ENCODE measurements at places on chromosomes 7 and 10.

DNA sequence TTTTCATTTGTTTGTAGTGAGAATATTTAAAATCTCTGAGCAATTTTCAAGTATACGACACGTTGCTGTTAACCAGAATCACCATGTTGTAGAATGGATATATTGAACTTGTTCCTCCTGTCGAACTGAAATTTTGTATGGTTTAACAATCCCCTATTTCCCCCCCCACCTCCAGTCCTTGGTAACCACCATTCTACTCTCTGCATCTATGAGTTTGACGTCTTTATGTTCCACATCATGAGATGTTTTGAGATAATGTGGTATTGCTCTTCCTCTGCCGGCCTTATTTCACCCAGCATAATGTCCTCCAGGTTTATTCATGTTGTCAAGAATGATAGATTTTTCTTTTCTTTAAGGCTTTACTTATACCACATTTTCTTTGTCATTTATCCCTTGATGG is 17.4 kb upstream of the PRKCQ start:
- H3K4me1 ChIP-seq, result peaks cover 58% of the 10 kb centered on the region
- no peaks in the 10 kb centered on the region for H3K27me3 ChIP-seq
- H3K27ac ChIP-seq, result peak overlapping the region; percentile 25
- H3K4me3 ChIP-seq, result peak overlapping the region; percentile 9

DNA sequence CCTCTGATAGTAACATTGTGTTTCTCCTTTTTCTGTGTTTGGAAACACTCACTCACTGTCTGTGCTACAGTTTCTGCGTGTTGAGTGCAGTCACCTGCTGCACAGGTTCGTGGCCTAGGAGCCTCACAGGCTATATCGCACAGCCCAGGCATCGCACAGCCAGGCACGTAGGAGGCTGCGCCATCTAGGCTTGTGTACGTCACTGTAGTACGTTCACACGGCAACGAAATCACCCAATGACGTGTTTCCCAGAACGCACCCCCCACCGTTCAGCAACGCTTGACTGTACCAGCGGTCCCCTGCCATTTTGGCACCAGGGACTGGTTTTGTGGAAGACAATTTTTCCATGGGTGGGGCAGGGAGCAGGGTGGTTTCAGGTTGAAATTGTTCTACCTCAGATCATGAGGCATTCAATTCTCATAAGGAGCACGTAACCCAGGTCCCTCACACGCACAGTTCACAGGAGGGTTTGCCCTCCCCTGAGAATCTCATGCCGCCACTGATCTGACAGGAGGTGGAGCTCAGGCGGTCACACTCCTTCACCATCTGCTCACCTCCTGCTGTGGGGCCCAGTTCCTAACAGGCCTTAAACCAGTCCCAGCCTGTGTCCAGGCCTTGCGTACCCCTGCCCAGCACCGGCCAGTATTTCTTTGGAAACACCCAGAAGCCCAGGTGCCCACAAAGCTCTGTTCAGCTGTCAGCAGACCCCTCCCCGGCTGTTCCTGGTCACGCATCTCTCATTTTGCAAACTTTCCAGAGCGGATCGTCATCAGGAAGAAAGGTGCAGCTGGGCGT is 23.2 kb upstream of the PRKAR1B start:
- ATAC-seq, result no peak
- no peaks in the 10 kb centered on the region for H3K4me1 ChIP-seq
- H3K4me3 ChIP-seq, result no peak overlapping the region
- no peaks in the 10 kb centered on the region for H3K27me3 ChIP-seq
- peaks cover 21% of the 10 kb centered on the region for H3K36me3 ChIP-seq
- no peak overlapping the region for H3K27ac ChIP-seq

DNA sequence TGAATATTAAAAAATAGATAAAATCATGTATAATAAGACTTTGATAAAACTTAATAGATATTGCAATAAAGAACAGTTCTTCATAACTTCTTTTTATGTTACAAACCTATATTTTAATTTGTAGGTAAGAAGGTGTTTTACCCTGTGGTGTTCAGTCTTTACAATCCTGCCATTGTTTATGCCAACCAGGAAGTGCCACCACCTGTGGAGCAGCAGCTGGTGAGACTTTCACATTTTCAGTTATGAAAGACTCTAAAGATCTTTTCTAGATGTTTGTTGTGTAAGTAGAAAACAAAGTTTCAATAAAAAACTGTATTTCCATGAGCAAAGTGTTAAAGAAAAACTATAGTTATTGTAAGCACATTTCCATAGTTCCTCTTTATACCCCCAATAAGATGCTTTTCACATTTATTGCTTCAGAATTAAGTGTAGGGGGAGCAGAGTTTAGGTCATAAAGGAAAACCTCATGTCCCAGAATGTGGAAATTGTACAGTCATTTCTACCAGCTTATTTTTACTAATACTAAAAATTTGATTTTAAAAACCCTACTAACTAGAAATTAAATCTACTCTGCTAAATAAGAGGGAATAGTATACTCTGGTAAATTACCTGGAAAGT is 28.7 kb downstream of the CSGALNACT2 start:
- H3K27me3 ChIP-seq, result no peaks in the 10 kb centered on the region
- peaks cover 14% of the 10 kb centered on the region for H3K4me1 ChIP-seq
- no peak overlapping the region for H3K4me3 ChIP-seq
- H3K27ac ChIP-seq, result peak overlapping the region; percentile 48
- peaks cover 84% of the 10 kb centered on the region for H3K36me3 ChIP-seq

GRCh38 chr7:97351488-97351887 is 234.0 kb downstream of the SDHAF3 start:
- no peaks in the 10 kb centered on the region for H3K36me3 ChIP-seq
- no peaks in the 10 kb centered on the region for H3K4me1 ChIP-seq
- no peak for ATAC-seq

GRCh38 chr10:124233546-124234138 is 140.2 kb upstream of the CHST15 start:
- no peak for ATAC-seq
- no peak overlapping the region for H3K4me3 ChIP-seq
- peaks cover 18% of the 10 kb centered on the region for H3K36me3 ChIP-seq
- H3K27me3 ChIP-seq, result no peaks in the 10 kb centered on the region
- H3K27ac ChIP-seq, result no peak overlapping the region

DNA sequence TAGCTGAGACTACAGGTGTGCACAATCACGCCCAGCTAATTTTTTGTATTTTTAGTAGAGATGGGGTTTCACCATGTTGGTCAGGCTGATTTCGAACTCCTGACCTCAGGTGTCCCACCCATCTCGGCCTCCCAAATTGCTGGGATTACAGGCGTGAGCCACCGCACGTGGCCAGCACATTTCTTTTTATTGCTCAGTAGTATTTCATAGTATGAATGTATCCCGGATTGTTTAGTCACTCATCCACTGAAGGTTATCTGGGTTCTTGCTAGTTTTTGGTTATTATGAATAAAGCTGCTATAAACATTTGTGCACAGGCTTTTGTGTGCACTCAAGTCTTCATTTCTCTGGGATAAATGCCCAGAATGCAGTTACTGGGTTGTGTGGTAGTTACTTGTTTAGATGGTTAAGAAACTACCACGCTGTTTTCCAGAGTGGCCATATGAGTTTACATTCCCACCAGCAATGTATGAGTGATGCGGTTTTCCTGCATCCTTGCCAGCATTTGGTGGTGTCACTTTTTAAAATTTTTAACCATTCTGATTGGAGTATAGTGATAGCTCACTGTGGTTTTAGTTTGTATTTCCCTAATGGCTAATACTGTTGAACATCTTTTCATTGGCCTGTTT is 275.8 kb upstream of the LYZL1 start:
- ATAC-seq, result no peak
- no peaks in the 10 kb centered on the region for H3K36me3 ChIP-seq
- H3K4me3 ChIP-seq, result no peak overlapping the region
- peaks cover 25% of the 10 kb centered on the region for H3K27me3 ChIP-seq
- H3K27ac ChIP-seq, result no peak overlapping the region

DNA sequence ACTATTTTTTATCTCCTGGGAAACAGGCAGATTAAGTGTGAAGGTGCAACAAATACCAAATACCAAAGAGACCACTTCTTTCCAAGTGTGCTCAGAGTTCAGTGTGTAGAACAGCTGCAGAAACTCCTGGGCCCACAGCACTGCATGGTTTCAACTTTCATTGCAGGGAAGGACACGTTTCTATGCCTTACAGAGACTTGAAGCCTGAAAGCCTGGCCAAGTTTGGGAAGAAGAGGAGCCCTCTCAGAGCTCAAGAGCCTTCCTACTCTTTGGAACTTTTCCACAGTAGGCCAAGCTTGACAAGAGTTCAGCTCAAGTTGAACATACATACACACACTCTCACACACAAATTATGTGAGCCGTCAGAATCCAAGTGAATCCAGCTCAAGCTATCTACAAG is 2.5 kb downstream of the HOXA4 start:
- no peak overlapping the region for H3K4me3 ChIP-seq
- H3K36me3 ChIP-seq, result no peaks in the 10 kb centered on the region
- peaks cover 59% of the 10 kb centered on the region for H3K27me3 ChIP-seq
- H3K27ac ChIP-seq, result no peak overlapping the region
- H3K4me1 ChIP-seq, result no peaks in the 10 kb centered on the region

DNA sequence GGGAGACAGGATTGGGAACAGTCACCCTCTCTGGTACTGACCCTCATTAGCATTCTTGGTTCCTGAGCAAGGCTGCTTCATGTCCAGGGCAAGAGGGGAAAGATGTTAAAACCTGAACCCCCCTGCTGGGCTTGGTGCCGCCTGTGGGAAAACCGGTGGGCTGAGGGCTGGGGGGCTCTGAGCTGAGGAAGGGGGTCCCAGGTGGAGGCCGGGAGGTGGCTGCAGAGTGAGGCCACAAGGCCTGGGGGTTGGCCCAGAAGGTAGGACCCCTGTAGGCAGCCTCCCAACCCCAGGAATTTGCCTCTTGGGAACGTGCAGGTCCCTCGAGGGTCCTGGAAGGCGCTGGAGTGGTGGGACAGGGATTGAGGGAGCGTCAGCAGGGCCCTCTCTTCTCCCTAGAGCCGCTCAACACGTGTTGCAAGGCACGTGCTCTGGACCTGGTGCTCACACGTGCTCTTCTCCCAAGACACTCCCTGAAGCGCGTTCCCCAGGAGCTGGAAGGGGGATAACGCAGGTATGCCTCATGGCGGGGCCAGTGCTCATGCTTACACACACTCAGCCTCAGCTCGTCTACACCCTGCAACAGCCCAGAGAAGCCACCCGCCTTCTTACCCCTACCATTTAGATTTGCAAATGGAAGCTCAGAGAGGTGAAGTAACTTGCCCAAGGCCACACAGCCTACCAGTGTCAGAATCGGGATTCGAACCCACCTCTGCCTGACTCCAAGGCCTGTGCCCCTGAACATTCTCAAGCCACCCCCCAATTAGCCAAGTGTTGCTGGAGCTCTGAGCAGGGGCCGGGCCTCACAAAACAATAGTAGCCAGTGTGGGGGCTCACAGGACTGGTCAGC is 64.4 kb downstream of the LHPP start:
- no peak for ATAC-seq
- H3K4me1 ChIP-seq, result peaks cover 5% of the 10 kb centered on the region
- no peaks in the 10 kb centered on the region for H3K27me3 ChIP-seq
- no peaks in the 10 kb centered on the region for H3K36me3 ChIP-seq
- no peak overlapping the region for H3K27ac ChIP-seq

GRCh38 chr10:5168897-5169420 is 16.0 kb downstream of the AKR1C8 start:
- peaks cover 11% of the 10 kb centered on the region for H3K4me1 ChIP-seq
- H3K27ac ChIP-seq, result peak overlapping the region; percentile 89
- H3K4me3 ChIP-seq, result peak overlapping the region; percentile 45

GRCh38 chr10:14220026-14220425 is 110.7 kb downstream of the FRMD4A start:
- peaks cover 11% of the 10 kb centered on the region for H3K27me3 ChIP-seq
- no peak overlapping the region for H3K4me3 ChIP-seq
- ATAC-seq, result no peak
- no peak overlapping the region for H3K27ac ChIP-seq
- no peaks in the 10 kb centered on the region for H3K36me3 ChIP-seq
- H3K4me1 ChIP-seq, result no peaks in the 10 kb centered on the region

GRCh38 chr10:25547382-25547781 is 372.6 kb downstream of the GPR158 start:
- ATAC-seq, result no peak
- no peak overlapping the region for H3K4me3 ChIP-seq
- H3K27me3 ChIP-seq, result no peaks in the 10 kb centered on the region
- H3K36me3 ChIP-seq, result no peaks in the 10 kb centered on the region
- no peaks in the 10 kb centered on the region for H3K4me1 ChIP-seq
- no peak overlapping the region for H3K27ac ChIP-seq

GRCh38 chr7:35802649-35803048 is 1.8 kb downstream of the SEPTIN7 start:
- H3K27ac ChIP-seq, result peak overlapping the region; percentile 89
- H3K4me3 ChIP-seq, result peak overlapping the region; percentile 95
- no peak for ATAC-seq
- peaks cover 34% of the 10 kb centered on the region for H3K4me1 ChIP-seq

DNA sequence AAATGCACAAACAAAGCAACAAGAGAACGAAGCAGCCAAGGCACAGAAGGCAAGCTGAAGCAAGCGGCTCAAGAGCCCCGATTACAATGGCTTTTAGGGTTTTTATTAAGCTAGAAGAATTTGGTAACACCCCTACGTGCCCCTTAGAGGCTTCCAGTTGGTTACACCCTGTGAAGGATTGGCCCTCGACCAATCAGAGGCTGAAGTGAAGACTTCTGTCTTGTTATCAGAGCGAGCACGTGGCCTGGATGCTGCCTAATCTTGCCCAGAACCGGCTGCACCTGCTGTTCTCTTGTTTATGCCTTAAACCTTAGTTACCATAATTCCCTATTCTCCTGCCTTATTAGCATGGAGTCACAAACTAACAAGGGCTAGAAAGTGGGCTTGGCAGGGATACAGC is 21.4 kb downstream of the KCNK18 start:
- no peaks in the 10 kb centered on the region for H3K4me1 ChIP-seq
- H3K4me3 ChIP-seq, result no peak overlapping the region

GRCh38 chr7:71612911-71613310 is 481.0 kb downstream of the GALNT17 start:
- no peak overlapping the region for H3K4me3 ChIP-seq
- no peak for ATAC-seq
- H3K27me3 ChIP-seq, result no peaks in the 10 kb centered on the region
- H3K27ac ChIP-seq, result no peak overlapping the region

DNA sequence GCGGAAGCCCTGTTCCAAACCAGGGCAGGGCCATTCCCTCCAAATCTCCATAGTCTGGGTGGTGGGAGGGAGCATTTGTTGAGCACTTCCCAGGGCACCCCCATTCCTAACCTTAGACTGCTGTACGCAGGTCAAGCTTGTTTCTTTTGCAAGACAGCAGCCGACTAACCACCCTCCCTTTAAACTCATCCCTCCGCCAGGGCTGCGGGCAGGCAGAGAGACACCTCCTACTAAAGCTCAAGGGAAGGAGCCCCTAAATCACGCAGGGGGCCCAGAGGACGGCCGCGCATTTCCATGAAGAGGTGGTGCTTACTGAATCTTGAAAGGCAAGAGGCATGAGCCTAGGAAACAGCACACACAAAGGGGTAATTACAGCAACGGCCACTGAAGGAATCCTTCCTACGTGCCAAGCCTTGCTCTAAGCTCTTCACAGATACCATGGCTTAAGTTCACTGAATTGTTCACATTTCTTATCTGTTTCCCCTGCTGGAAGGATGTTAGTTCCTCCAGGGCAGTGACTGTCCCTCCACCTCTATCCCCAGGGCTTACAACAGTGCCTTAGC is 90.0 kb downstream of the PROSER2 start:
- H3K27me3 ChIP-seq, result no peaks in the 10 kb centered on the region
- no peaks in the 10 kb centered on the region for H3K36me3 ChIP-seq
- ATAC-seq, result no peak
- H3K27ac ChIP-seq, result no peak overlapping the region
- H3K4me3 ChIP-seq, result no peak overlapping the region
- no peaks in the 10 kb centered on the region for H3K4me1 ChIP-seq

- peak overlapping the region; percentile 29 for H3K27ac ChIP-seq
- ATAC-seq, result no peak
- H3K4me3 ChIP-seq, result no peak overlapping the region
- peaks cover 7% of the 10 kb centered on the region for H3K36me3 ChIP-seq
Measured at GRCh38 chr7:37392673-37393017, 56.0 kb downstream of the ELMO1 start.

GRCh38 chr10:61151059-61151458 is 207.1 kb upstream of the RHOBTB1 start:
- no peak overlapping the region for H3K4me3 ChIP-seq
- ATAC-seq, result no peak
- no peak overlapping the region for H3K27ac ChIP-seq
- H3K36me3 ChIP-seq, result no peaks in the 10 kb centered on the region
